ENCODE measurements at places on chromosomes 7 and 10.

DNA sequence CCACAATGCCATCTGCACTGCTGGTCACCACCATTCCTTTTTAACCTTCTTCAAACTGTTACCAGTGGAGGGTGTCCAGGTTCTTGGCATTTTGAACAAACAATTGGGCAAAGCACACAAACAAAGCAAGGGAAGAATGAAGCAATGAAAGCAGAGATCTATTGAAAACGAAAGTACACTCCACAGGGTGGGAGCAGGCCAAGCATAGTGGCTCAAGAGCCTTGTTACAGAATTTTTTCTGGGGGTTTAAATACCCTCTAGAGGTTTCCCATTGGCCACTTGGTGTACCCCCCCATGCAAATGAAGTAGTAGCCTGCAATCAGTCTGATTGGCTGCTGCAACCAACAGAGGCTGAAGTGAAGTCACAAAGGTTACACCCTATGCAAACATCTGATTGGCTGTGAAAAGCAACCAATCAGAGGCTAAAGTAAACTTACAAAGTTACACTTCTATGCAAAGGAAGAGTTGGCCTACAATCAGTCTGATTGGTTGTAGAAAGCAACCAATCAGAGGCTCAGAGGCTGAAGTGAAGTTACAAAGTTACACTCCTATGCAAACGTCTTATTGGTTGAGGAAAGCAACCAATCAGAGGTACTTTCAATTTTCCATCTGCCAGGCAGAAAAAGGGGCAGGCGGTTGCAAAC is 103.2 kb upstream of the WAC start:
- DNase-seq, result no peak

GRCh38 chr7:141003172-141004065 is 11.3 kb downstream of the MRPS33 start:
- no peak for DNase-seq

DNA sequence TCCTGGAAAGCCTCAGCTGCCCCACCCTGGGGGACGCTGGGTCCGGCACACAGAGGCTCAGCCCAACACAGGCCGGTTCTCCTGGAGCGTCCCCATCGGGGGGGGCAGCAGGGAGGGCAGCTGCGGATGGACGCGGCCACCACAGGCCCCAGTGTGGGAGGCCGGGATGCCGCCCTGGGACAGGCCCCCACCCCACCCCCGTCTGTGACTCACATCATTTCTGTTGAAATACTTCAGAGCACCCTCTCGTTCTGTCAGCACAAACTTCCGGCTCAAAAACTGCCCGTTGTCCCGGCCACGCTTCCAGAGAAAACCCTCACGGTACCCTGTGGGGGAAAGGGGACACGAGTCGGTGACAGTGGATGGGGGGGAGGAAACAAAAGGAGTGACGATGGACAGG is 28.5 kb downstream of the GET4 start:
- DNase-seq, result no peak

GRCh38 chr10:86345859-86346798 is 20.5 kb downstream of the GRID1 start:
- DNase-seq, result no peak

DNA sequence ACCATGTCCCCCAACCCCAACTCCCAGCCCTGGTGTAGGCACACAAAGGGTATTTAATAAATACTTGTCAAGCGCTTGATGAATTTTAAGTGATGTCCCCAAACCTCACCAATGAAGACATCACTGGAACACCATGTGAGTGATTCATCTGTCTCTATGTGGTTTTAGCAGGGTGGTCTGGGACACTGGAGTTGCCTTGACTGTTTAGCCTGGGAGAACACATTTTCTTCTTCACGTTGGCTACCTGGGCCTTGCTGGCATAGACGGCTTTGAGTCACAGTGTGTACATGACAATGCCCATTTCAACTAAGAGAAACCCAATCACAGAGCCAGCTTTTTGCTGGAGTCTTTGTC is 24.8 kb upstream of the SHH start:
- no peak for DNase-seq

DNA sequence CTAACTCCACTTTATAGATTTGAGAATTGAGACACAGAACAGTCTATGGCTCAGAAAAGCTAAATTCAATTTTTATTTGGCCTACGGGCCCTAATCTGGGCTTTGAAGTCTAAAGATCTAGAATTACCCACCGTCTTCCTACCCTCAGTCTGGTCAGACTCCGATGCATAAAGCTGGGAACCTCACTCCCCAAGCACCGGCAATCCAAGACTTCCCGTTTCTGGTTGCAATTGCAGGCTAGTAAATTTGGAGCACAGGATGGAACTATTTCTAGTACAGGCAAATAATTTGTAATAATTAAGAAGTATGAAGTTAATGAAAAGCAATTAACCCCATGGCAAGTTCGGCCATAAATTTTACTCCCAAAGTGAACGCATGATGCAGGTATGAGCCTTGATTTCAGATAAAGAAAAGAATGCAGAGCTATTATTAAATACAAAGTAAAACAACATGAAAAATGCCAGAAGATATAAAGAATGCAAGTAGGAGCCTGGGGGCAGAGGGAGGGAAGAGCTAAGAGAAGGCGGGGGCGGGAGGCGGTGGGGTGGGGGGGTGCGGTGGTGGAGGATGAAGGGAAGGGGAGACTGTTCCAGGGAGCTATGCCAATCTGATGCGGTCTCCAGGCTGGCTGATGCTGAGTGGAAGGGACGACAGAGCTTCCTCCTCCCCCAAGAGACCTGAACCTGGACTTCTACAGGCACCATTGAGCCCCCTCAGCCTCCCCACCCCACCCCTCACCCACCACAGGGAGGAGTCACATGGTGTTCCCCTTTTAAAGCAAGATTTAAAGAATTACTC is 45.1 kb downstream of the BPGM start:
- no peak for DNase-seq

- DNase-seq, result no peak
These were observed 58.4 kb downstream of the FOXP2 start for GRCh38 chr7:114472896-114473512.

DNA sequence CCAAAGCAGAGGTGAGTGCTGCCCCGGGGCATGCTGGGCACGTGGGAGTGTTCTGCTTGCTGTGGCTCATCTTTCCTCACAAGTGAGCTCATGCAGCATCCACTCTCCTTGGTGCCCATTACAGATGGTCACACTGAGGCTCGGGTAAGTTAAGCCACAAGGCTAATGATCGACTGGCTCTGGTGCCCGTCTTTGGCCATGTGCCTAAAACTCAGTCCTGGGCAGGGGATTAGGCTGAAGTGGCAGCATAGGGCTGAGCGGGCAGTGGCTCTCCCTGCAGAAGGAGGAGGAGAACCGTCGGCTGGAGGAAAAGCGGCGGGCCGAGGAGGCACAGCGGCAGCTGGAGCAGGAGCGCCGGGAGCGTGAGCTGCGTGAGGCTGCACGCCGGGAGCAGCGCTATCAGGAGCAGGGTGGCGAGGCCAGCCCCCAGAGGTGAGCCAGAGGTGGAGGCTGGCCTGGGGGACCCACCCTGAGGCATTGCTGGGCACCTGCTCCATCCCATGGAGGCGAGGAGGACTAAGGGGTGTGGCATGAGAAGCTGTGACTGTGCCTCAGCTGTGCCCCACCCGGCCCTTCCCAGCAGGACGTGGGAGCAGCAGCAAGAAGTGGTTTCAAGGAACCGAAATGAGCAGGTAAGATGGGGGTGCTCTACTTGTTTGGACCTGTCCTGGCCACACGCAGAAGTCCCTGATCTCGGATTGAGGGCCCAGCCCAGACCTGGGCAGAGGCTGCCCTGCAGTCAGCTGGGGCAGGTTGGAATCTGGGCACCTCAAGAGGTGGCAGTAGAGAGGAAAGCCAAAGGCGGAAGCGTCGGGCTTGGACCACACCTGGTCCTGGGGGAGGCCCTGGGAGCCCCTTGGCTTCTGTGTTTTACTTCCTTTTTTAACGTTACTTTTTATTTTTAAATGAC is 7.3 kb downstream of the PGAM2 start:
- no peak for DNase-seq

DNA sequence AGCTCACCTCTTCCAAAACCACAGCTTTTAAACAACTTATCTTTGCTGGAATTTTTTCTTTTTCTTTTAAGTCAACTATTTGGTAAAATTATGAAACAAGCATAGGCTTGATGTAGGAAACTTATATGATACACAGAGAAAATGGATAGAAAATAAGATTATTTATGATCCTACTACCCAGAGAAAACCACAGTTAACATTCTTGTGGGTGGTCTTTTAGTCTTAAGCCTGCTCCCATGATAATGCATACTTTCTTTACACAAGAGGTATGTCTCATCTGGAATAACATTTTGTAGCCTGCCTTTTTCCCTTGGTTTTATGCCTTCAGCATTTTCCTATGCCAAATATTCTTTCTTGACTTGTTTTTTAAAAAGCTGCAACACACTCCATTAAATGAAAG is 21.4 kb downstream of the PLPP4 start:
- DNase-seq, result no peak

DNA sequence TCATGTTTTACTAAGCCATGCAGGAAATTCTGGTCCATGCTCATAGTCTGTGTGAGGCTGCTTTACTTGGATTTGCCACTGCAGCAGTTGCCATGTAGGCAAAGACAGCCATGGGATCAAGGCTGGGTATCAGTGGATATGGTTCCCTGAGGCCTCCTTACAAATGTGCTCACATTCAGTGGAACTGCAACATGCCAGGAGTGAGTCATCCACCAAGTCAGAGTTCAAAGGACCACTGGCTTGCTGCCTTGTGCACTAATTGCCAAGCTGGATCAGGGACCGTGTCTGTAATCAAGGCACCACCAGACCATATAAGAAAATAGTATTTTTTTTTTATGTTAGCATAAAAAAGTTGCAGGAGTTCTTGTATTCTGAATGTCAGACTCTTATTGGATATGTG is 101.0 kb downstream of the CDCA7L start:
- no peak for DNase-seq

DNA sequence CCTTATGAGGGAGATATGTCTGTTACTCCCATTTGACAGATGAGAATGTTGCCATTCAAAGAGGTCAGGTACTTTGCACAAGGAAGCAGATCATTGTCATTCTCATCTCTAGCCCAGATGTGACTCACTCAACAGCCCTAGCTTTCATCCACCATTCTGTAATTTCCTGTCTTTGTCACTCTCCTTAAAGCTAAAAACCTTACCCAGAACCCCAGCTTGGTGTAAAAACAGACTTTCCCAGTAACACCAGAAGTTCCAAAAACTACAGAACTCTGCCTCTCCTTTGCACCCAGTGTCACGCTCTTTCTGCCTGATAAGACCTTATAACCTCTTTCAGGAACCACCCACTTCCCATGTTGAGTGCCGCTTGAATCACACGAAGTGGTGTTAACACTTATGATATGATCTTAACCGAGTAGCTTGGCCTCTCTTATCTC is 89.1 kb upstream of the SP4 start:
- no peak for DNase-seq

GRCh38 chr10:13184730-13185514 is 23.6 kb downstream of the MCM10 start:
- DNase-seq, result no peak

- DNase-seq, result no peak
These were observed 12.7 kb downstream of the CUL1 start for GRCh38 chr7:148711191-148712102.

DNA sequence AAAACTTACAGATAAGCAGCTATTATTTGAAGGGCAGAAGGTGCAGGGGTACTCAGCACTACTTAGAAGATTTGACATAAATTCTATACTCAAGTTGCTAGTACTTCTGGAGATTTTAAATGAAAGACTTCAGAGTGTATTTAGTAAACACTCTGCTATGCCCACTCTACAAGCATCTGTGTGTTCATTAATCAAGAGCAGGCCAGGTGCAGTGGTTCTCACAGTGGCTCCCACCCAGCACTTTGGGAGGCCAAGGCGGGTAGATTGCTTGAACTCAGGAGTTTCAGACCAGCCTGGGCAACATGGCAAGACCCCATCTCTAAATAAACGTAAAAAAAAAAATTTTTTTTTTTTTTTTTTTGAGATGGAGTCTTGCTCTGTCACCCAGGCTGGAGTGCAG is 38.9 kb upstream of the TOMM7 start:
- no peak for DNase-seq

- DNase-seq, result no peak
These were observed 180.0 kb downstream of the GRID1 start for GRCh38 chr10:86186633-86187032.

DNA sequence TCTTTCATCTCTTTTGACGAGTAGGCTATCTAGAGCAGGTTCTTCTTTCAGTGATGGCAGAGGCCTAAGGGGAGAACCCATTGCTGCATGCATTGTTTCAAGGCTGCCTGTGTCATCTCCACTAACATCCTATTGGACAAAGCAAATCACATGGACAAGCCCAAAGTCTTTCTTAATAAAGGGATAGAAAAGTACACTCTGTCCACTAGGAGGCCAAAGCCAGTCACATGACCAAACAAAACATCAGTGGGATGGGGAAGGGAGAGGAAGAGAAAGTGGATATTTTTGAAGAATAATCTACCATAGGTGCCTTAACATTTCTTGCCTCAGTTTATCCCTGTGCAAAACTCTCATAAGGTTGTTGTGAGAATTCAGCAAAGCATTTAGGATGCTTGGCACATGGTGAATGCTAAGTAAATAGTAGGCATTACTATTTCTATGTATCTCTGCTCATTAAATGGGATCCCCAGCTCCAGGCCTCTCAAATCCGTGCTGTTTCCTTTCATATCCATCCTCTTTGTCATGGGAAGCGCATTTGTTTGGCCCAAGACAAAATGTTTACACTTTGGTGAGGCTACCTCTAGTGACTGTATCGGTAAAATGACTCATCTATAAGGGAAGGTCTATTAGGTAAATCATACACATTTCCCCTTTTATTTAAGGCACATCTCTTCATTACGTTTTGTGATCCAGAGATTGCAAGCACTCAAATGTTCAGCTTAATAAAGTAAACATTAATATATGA is 16.7 kb upstream of the CADPS2 start:
- DNase-seq, result no peak

- DNase-seq, result no peak
These were observed 37.7 kb downstream of the ATXN7L1 start for GRCh38 chr7:105838627-105839231.

DNA sequence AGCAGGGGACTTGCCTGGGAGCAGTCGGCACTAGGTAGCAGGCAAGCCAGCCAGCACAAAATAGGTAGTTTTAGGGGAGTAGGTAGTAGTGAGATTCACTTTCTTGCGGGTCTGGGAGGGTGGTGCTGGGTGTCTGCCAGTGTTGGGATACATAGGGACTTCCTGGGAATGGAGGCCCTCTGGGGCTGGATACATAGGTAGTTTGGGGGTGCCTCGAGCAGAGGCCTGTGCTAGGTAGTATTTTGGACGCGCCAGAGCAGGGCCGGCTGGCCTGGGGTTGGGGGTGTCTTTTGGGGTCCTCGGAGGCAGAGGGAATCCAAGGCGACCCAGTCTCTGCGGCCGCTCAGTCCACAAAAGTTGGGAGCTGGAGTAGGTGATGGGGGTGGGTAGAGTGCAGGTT is 2.0 kb upstream of the HOXA3 start:
- no peak for DNase-seq

- no peak for DNase-seq
These were observed 106.7 kb downstream of the LSMEM1 start for GRCh38 chr7:112587504-112587903.

GRCh38 chr7:138935465-138936011 is 45.7 kb downstream of the KIAA1549 start:
- DNase-seq, result no peak

DNA sequence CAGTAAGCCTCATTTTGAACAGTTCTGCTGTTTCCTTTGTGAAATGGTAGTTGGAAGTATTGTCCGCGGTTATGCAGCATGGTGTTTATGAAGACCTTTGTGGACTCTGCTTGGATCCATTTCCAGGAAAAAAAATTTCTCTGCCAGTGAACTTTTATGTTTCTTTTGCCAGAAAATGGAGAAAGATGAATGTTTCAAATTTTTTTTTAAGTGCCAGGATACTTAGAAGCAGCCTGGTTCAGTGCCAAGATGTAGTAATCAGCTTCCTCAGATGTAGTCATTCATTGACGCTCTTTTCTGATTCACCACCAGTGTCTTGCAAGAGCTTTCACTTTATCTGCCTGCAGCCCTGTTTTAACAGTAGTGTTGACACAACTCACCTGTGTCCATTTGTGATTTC is 258.2 kb downstream of the SDK1 start:
- no peak for DNase-seq

Data from activated gamma-delta T cell (primary cell).